Neuronal stem cell (in vitro differentiated cells): ENCODE measurements at places on chromosomes 12 and 14.

DNA sequence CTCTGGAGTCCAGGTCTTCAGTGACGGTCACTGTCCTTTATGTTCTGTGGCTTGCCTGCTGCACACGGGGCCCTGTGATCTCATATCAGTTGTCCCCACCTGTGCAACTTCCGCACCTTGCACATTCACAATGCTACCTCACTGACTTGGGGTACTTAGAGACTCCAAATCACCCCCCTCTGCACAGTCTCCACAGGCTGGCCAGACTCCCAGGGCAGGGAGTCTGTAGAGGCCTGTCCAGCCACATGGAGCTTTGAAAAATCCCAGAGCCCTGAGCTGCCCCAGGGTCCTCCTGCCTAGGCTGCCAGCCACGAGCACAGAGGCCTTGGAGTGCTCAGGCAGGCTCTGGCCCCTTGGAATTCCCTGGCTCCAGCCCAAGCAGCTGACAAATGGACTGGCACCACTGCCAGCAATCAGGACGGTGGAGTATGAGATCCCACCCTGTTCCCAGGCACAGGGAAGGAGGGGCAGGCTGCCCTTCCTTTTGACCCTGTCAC is 26.4 kb downstream of the CMKLR1 start:
- no peak for DNase-seq

- no peak for DNase-seq
These were observed 519.1 kb upstream of the SEL1L start for GRCh38 chr14:82052778-82053177.

GRCh38 chr12:24902511-24903328 is 46.2 kb downstream of the BCAT1 start:
- no peak for DNase-seq

- no peak for DNase-seq
These were observed 7.5 kb downstream of the PSMA6 start for GRCh38 chr14:35299708-35300107.
